Cardiac muscle cell (in vitro differentiated cells and primary cell): ENCODE measurements at places on chromosomes 11 and 22. TPM values are rescaled to one million over a fixed set of nuclear protein-coding genes. Genes with fewer than 3 reads are reported as not detected.

DNA sequence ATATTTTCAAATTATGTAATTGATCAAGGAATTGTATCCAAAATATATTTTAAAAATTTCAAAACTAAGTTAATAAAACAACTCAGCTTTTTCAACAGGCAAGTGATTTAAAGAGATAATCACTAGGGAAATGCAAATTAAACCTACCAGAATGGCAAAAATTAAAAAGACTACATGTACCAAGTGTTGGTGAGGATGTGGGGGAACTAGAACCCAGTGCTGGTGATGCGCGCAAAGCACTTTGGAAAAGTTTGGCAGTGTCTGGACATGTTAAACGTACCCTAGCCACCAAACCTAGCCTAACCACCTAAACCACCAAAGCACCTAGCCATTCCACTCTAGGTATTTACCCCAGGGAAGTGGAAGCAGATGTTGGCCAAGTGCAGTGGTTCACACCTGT lies 22.9 kb downstream of the PACSIN2 start:
- H3K27me3 ChIP-seq = no peaks in the 10 kb centered on the region
- no peak for DNase-seq
- no peaks in the 10 kb centered on the region for H3K36me3 ChIP-seq
- no peak overlapping the region for H3K27ac ChIP-seq

DNA sequence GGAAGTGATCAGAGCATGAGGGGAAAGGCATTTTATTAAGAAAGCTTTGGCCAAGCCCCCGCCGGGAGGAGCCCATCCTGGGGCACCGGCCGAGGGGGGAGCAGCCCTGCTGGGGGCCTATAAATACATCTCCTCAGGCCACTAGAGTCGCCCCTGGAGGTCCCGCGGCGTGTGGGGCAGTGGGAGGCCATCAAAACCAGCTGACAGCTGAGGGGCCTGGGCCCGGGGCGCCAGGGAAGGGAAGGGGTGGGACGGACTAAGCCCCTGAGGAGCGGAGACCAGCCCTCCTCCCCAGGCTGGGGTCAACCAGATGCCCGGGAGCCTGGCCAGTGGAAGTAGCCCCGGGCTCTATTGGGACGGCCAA lies 13.1 kb downstream of the SCARF2 start:
- no peak for DNase-seq
- no peak overlapping the region for H3K27ac ChIP-seq
- H3K4me1 ChIP-seq = no peaks in the 10 kb centered on the region
- no peak overlapping the region for H3K4me3 ChIP-seq
- peaks cover 9% of the 10 kb centered on the region for H3K27me3 ChIP-seq
- H3K36me3 ChIP-seq = peaks cover 3% of the 10 kb centered on the region

The SLC16A8 gene
- total RNA-seq = 0.60 and 1.0 TPM in 2 replicates

- DNase-seq = no peak
- no peak overlapping the region for H3K27ac ChIP-seq
- H3K4me3 ChIP-seq = no peak overlapping the region
- H3K27me3 ChIP-seq = peaks cover 27% of the 10 kb centered on the region
These were observed 7.3 kb downstream of the MN1 start for GRCh38 chr22:27794226-27794625.

GRCh38 chr22:36753120-36753802 lies 22.7 kb downstream of the IFT27 start:
- H3K27ac ChIP-seq = no peak overlapping the region
- peaks cover 16% of the 10 kb centered on the region for H3K27me3 ChIP-seq
- H3K4me3 ChIP-seq = no peak overlapping the region
- DNase-seq = peak; percentile 59
- no peaks in the 10 kb centered on the region for H3K4me1 ChIP-seq

The RFPL2 gene
- 0.25 and 0.51 TPM in 2 replicates for total RNA-seq

The TRIM51 gene
- not detected in 2 replicates for total RNA-seq

DNA sequence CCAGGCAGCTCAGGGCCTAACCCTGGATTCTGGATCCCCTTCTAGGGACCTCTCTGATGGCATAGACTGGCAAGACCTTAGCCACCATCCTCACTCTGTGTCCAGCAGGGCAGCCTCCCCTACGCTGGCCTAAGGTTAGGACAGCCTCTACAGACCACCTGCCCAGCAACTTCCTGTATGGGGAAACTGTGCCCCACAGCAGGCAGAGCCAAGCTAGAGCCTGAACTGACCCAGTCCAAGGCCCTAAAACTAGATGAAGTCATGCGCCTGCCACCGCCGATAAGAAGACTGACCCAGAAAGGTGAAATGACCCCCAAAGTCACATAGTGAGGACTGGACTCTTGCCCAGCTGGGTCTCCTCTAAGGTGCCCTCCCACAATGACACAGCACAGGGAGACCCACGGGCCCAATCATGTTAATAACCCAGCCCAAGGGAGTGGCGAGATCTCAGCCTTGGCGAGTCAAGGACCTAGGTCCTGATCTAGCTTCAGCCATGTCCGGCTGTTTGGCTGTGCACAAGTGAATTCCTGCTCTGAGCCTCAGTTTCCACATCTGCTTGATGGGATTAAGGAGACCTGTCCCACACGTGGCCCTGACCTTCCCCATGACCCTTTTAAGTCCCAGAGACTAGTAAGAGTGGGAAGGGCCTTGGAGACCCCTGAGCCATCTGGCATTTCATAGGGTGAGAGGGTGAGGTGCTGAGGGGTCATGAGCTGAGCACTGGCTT lies 17.6 kb downstream of the STARD10 start:
- DNase-seq = no peak
- no peaks in the 10 kb centered on the region for H3K27me3 ChIP-seq
- H3K4me1 ChIP-seq = peaks cover 14% of the 10 kb centered on the region
- no peak overlapping the region for H3K4me3 ChIP-seq
- H3K27ac ChIP-seq = no peak overlapping the region

The OR51E1 gene
- total RNA-seq = not detected in 2 replicates

DNA sequence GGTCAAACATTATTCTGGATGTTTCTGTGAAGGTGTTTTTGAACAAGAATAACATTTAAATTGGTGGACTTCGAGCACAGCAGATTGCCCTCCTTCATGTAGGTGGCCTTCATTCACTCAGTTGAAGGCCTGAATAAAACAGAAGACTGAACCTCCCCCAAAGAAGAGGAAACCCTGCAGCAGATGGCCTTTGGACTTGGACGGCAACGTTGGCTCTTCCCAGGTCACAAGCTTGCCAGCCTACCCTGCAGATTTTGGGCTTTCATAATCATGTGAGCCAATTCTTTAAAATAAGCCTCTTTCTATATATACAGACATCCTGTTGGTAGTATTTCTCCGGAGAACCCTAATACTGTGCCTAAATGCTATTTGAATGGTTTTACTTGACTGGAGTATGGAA lies 432.2 kb upstream of the NARS2 start:
- no peaks in the 10 kb centered on the region for H3K36me3 ChIP-seq
- no peak overlapping the region for H3K4me3 ChIP-seq
- H3K27ac ChIP-seq = no peak overlapping the region

- no peaks in the 10 kb centered on the region for H3K4me1 ChIP-seq
- H3K4me3 ChIP-seq = no peak overlapping the region
- no peak overlapping the region for H3K27ac ChIP-seq
These were observed 5.1 kb upstream of the ARFGAP3 start for GRCh38 chr22:42862045-42862734.

DNA sequence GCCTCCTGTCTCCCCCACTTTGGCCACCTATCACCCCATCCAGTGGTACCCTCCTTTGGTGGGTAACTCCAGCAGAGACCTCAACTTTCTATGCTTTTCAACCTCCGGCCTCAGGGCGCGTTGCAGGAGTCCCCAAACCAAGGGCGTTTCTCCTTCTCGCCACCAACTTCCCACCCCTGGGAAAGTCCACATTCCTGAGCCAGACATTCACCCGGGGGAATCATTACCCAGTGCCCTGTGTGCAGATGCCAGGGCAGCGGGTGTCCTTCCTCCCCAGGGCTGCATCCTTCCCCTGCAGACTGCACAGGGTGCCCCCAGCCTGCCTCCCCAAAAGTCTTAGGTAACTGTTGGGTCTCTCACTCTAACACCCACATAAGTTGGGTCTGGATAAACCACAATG lies 26.4 kb downstream of the MYEOV start:
- no peak overlapping the region for H3K27ac ChIP-seq
- DNase-seq = no peak
- no peaks in the 10 kb centered on the region for H3K36me3 ChIP-seq
- H3K27me3 ChIP-seq = no peaks in the 10 kb centered on the region
- H3K4me1 ChIP-seq = no peaks in the 10 kb centered on the region

GRCh38 chr11:18699848-18700261 lies 1.3 kb downstream of the TMEM86A start:
- H3K27me3 ChIP-seq = peaks cover 18% of the 10 kb centered on the region
- H3K4me3 ChIP-seq = no peak overlapping the region
- H3K36me3 ChIP-seq = no peaks in the 10 kb centered on the region
- peak; percentile 30 for DNase-seq
- H3K4me1 ChIP-seq = no peaks in the 10 kb centered on the region
